CD4-positive, alpha-beta T cell treated with Interleukin-17A for 1 hour (primary cell): ENCODE measurements at places on chromosomes 2 and 18.
A peak's percentile ranks its signal among the peaks of the same experiment; 100 is the strongest.

DNA sequence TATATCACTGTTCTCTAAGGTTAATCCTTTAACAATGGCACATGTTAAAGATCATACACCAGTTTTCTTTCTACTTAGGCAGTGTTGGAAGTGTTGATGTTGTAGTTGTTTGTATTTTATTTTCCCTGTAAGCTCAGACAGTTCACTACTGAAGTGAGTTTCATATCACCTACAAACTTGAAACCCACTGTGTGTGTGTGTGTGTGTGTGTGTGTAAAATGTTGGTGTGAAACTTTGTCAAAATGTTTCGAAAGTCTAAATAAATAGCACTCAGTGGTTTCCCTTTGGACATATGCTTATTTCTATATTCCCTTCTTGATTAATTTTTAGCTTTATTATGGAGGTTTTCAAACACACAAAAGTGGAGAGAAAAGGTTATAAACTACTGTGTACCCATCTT is 79.8 kb upstream of the CAVIN2 start:
- DNase-seq, result no peak

GRCh38 chr2:169562519-169562918 is 11.1 kb downstream of the FASTKD1 start:
- no peak for DNase-seq

GRCh38 chr2:15939556-15939853 is 845 bp upstream of the MYCN start:
- DNase-seq, result no peak

GRCh38 chr2:33763671-33764310 is 164.7 kb upstream of the FAM98A start:
- DNase-seq, result no peak

GRCh38 chr18:34913837-34914661 is 127.2 kb upstream of the MAPRE2 start:
- no peak for DNase-seq

DNA sequence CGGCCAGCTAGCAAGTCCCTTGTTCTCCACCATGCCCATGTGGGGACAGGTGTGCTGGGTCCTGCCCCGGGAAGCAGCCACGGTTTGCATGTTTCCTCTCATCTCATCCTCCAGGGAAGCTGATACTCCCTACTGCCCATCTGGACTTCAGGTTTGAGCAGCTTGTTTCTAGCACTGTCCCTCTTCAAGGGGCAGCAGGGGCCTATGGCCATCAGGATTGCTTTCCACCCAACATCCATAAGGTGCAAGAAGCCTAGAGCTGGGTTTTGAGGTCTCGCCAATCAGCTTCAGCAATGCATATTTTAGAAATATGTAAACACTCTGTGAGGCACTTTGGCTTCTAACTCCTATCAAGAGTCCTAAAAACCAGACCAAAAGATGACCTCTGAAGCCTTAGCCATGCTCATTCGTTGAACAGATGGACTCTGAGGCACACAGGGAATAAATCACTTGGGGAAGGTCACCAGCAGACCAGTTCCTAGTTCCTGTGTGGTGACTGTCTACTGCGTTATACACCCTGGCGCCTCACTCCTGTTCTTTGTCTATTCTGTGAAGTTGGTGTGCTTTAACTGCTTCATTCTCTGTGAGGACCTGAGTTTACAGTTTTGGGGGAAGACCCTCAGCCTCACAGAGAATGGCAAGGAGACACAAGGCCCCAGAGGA is 192.6 kb upstream of the TWIST2 start:
- no peak for DNase-seq

DNA sequence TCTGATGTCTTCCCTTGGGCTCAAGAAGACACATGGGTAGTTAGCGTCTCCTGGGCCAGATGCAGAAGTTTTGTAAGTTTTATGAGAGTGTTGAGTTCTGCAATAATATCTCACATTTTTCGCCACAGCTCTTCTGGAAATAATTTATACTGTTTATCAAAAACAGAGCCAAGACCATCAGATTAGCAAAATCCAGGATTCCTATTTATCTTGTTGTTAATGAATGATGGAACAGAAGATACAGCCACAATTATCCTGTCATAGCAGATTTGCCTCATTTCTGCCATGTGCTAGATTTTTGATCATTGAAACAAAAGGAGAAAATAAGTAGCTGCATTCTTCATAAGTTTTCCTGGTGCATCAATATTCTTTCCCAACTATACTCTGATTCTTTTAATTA is 1048.6 kb upstream of the KLHL29 start:
- DNase-seq, result no peak

- DNase-seq, result no peak
These were observed 1092.0 kb upstream of the LRRTM1 start for GRCh38 chr2:81396417-81397019.

GRCh38 chr2:169229590-169229989 is 132.7 kb downstream of the LRP2 start:
- DNase-seq, result no peak

DNA sequence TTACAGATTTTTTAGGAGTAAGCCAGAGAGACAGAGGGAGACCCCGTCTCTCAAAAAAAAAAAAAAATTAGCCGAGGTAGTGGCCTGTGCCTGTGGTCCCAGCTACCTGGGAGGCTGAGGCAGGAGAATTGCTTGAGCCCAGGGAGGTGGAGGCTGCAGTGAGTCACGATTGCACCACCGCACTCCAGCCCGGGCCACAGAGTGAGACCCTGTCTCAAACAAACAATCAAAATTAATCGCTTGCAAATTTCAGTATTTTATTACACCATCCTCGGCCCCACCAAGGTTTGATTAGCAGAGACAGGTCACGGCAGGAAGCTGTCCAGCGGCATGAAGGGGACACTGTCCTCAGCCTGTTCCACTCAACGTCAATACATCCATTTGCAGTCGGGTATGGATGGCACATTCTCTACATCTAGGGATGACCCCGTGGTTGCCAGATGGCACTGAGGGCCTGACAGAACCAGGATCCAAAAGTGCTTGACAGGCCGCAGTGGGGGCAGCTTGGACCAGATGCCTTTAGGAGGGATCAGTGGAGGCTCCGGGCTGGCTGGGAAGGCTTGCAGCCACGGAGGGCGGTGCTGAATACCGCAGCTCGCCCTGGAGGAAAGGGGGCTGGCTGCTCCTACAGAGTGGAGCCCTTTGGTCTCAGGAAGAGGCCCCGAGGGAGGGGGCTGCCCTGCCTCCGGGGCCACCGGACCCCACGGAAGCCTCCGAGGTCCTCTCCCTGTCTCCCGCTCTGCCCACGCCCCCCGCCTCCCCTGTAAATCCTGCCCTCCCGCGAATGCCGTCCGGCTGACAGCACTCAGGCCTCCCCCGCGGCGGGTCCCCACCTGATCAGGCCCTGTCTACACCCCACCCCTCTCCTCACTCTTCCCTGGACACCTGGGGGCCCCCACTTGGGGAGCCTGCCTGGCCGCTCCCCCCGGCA is 13.1 kb downstream of the ASPRV1 start:
- no peak for DNase-seq

GRCh38 chr2:63819765-63820717 is 21.7 kb upstream of the UGP2 start:
- DNase-seq, result no peak

GRCh38 chr2:120622159-120622869 is 113.4 kb upstream of the GLI2 start:
- no peak for DNase-seq

GRCh38 chr2:135528006-135528405 is 3.0 kb downstream of the ZRANB3 start:
- DNase-seq, result no peak

DNA sequence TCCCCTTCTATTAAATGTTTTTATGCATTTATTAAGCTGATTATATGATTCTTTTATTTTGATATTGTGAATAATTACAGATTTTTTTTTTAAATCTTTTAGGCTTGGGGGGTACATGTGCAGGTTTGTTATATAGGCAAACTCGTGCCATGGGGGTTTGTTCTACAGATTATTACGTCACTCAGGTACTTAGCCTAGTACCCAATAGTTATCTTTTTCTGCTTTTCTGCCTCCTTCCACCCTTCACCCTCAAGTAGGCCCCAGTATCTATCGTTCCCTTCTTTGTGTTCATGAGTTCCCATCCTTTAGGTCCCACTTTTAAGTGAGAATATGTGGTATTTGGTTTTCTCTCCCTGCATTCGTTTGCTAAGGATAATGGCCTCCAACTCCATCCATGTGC is 92.2 kb upstream of the CWC22 start:
- DNase-seq, result no peak

- no peak for DNase-seq
These were observed 67.4 kb downstream of the ADNP2 start for GRCh38 chr18:80176334-80177073.

DNA sequence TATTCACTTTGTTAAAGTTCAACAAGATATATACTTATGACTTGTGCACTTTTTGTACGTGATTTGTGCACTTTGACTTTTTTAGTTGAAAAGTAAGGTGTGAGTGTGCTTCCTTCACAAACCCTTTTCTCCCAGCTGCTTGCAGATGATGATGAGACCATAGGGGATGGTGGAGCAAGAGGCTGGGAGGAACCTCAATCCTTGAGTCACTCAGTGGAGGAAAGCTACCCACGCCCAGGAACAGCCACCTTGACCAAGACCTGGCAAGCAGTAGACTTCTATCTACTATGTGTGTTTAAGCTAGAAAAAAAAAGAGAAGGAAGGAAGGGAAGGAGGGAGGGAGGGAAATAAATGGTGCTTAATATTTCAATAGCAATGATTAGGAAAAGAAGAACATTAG is 25.2 kb upstream of the TAF1B start:
- DNase-seq, result no peak

GRCh38 chr2:161020437-161020836 is 139.8 kb upstream of the TANK start:
- DNase-seq, result no peak

GRCh38 chr2:235545339-235546150 is 51.7 kb downstream of the AGAP1 start:
- no peak for DNase-seq

GRCh38 chr2:37618326-37618725 is 53.1 kb downstream of the CDC42EP3 start:
- DNase-seq, result no peak

- DNase-seq, result no peak
These were observed 857 bp downstream of the RESP18 start for GRCh38 chr2:219331560-219332213.

DNA sequence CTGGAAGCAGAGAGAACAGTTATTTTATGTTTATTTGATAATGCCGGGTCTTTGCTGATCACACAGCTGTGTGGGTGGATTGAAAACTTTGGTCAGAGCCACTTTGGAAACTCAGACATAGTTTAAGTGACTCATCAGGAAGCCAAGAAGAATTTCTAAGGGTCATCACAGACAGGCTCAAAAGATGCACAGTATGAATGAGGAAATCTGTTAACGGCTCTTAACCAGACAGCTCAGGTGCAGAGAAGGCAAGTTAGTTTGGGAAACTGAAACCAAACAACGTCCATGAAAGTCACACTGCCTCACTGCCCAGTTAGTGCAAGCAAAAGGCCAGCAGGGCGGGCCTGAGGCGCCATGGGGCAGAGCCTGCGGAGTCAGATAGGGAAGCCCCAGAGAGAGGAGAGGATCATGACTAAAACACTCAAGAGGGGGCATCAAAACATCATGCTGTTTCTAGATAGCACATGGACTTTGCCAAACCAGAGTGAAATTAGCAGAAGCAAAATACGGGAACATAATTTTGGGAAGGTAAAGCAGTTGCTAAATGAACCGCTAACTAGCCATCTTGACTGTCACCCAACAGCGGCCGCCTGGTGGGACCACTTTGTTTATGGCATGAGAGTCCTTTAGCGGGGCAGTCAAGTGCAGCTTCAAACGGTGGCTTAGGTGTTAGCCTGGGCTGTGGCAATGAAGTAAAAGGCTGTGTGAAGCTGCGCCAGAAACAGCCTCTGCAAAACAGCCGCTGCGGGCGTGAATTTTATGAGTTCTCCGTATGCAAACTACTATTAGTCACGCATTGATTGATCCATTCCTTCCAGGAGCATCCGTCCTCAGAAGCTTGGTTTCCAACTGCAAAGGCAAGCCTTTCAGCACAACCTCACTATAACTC is 101.2 kb downstream of the KCTD18 start:
- DNase-seq, result no peak

DNA sequence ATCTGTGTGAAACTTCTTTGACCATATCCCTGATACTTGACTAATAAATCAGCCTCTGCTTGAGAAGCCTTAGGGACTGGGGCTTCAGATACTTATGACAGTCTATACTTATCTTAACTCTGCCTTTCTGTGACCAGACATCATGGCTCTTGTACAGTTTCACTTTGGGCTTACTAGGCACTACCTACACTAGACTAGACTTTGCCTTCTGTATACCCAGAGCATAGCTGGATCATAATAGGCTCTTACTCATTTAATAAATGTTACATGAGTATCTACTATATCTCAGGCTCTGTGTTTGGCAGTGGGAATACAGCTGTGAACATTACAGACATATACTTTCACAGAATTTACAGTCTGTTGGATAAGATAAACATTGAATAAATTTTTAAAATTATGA is 9.0 kb downstream of the UGP2 start:
- peak; percentile 36 for DNase-seq

DNA sequence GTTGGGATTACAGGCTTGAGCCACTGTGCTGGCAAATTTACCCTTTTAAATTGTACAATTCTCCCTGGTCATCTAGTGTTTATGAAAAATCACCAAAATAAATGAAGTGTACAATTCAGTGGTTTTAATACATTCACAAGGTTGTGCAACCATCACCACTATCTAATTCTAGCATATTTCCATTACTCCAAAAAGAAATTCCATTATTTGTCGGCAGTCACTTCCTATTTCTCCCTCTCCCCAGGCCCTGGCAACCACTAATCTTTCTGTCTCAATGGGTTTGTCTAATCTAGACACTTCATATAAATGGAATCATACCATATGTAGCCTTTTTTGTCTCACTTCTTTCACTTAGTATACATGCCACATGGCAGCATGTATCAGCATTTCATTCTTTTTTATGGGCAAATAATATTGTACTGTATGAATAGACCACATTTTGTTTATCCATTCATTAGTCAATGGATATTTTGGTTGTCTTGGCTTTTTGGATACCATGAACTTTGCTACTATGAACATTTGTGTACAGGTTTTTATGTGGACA is 12.6 kb upstream of the POLE4 start:
- no peak for DNase-seq

- no peak for DNase-seq
These were observed 138.6 kb downstream of the KLHL29 start for GRCh38 chr2:23523373-23524260.

GRCh38 chr18:2326999-2327398 is 244.3 kb downstream of the METTL4 start:
- no peak for DNase-seq

GRCh38 chr2:26542194-26542455 is 64.2 kb upstream of the OTOF start:
- DNase-seq, result no peak

- peak; percentile 92 for DNase-seq
These were observed 5.7 kb downstream of the PTMA start for GRCh38 chr2:231713730-231714638.

- no peak for DNase-seq
These were observed 48.6 kb upstream of the GPR17 start for GRCh38 chr2:127597046-127597983.

DNA sequence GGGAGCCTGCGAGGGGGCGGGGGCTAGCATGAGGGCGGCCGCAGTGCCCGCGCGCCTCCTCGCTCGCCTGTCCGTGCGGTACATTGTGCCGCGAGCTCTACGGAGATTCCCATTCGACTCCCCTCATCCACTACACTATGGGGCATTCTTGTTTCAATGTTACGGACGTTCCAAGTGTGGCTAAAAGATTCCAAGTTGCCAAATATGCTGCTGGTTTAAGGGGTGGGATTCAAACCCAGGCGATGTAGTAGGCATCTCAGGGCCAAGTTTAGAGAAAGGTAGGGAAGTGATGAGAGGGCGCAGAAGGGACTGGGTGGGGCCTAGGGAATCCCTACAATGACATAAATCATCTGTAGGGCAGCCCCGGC is 10.0 kb upstream of the CRYBA2 start:
- DNase-seq, result no peak
